ENCODE measurements at places on chromosomes 3 and 15.

DNA sequence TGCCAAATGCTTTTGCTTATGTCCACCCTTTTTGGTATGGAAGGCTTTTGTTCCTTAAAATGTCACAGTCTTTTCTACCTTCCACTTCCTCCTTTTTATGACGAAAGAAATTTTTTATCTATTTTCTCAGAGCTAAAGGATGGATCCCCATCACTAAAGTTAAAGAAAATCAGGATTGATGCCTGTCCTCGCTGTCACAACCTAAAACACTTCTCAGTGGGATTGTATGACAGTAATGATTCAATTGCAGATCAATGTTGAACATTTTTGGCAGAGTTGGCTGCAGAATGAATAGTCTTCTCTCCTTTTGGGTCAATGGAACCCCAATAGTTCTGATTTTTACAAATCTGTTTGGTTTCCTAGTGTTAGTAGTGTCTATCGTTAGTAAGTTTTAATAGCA lies 549.8 kb upstream of the ROBO2 start:
- DNase-seq, result no peak

DNA sequence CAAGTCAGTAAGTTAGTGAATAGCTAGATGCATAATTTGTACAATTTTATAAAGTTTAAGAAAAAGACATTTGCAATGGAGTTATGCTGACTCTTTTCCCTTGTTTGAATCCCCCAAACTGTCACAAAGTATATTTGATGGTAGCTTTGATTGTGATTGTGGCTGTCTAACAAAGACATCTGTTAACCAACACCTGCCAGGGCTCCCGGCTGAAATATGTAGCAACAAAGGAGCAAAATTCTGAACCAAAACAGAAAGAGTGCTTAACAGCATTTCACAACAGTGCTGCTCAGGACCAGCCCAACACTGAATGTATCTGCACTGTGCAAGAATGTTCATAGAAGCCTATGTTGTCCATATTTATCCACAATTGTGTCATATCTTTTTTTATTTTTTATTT lies 39.4 kb downstream of the LEO1 start:
- DNase-seq, result no peak

GRCh38 chr15:63809452-63809851 lies 24.3 kb downstream of the HERC1 start:
- DNase-seq, result no peak

GRCh38 chr3:13584427-13584891 lies 35.5 kb downstream of the FBLN2 start:
- no peak for DNase-seq

DNA sequence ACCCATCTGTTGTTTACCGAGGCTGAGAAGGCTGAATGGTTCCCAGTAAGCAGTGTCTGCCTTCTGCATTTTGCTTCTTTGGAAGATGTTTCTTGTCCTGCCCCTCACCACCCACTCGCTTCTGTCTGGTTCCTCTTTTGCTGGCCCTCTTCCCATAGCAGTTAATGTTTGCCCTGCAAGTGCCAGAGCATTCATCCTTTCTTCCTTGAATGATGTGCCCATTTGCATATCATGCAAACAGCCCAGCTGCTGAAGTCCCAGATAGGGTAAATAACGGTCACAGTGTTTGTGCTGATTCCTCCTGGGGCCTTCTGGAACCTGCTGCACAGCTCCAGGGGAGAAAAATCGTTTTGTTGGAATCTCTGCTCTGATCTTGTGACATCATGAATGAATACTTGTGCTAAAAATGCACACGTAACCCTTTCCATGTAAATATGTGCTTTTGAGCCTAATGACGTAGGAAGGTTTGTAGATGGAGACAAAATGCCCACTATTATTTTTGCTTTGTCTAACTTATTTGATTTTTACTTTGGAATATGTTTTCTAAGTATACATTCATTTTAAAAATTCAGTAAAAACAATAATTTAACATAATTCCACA lies 381.0 kb downstream of the SOX2 start:
- DNase-seq, result no peak

GRCh38 chr15:40323953-40324937 lies 753 bp downstream of the INAFM2 start:
- DNase-seq, result no peak

- no peak for DNase-seq
These were observed 142.7 kb downstream of the THRB start for GRCh38 chr3:24351779-24352469.

- no peak for DNase-seq
These were observed 57.5 kb downstream of the MAGEF1 start for GRCh38 chr3:184654375-184654774.

DNA sequence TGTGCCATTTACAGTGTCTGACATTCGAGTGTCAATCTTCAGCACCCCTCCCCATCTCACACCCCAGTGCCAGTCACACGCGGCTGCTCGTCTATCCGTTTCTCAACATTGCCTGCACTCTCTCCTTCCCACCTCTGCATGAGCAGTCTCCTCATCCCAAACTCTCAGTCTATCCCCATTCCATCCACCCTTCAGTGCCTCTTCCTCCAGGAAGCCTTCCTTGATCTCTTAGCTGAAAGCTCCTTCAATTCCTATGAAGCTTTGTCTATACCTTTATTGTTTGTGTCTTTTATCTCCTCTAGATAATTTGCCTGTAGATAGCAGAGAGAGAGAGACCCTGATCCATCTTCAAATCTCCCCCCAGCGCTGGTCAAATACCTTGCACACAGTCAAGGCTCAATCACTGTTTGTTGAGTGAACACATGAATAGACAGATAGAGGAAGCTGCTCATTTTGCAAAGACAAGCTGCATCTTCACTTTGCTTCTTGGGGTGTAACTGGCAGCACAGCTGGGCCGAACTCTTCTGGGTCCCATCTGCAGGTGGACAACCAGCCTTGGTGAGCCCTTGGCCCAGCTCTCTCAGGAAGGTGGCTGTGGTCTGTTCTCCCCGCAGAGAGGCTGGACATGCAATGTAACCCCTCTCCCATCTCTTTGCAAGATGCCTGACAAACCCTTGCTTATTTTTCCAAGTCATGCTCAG lies 52.8 kb downstream of the ITGA11 start:
- no peak for DNase-seq

DNA sequence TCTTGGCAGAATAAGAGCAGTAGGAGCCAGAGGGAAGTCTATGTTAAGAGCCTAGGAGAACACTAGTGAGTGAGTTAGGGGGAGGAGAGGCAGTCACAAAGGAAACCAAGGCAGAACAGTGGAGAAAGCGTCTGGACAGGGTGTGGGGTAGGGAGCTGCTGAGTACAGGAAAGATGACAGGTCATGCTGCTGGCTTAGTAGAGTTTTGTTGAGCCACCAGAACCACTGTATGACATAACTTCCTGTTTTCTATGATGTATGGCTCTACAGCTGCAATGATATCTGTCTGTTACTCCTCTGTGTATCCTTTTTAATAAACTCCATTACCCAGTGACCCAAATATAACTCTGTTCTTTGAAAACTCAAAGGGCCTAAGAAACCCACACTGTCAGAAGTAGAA lies 10.6 kb upstream of the STT3B start:
- no peak for DNase-seq

GRCh38 chr3:152706991-152707713 lies 127.8 kb upstream of the P2RY1 start:
- no peak for DNase-seq

- no peak for DNase-seq
These were observed 217.5 kb downstream of the CHL1 start for GRCh38 chr3:414063-414462.

- DNase-seq, result no peak
These were observed 557.9 kb downstream of the FGF12 start for GRCh38 chr3:192169332-192169915.

- no peak for DNase-seq
These were observed 25.4 kb upstream of the LSAMP start for GRCh38 chr3:116470605-116471197.

- no peak for DNase-seq
These were observed 54.4 kb downstream of the LRRK1 start for GRCh38 chr15:100973351-100974111.

DNA sequence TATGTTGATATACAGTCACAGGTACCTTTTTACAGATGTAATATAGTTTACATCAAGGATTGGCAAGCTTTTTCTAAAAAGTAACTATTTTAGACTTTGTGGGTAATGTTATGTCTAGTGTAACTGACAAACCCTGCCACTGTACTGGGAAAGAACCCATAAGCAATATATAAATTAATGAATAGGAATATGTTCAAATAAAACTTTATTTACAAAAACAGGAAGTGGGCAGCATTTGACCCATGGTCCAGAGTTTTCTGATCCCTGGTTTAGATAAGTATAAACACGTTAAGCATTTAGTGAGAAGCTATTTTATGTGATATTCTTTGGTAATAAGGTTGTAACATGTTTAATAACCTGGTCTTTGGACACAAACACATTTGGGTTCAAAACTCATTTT lies 915.2 kb upstream of the ROBO1 start:
- DNase-seq, result no peak

DNA sequence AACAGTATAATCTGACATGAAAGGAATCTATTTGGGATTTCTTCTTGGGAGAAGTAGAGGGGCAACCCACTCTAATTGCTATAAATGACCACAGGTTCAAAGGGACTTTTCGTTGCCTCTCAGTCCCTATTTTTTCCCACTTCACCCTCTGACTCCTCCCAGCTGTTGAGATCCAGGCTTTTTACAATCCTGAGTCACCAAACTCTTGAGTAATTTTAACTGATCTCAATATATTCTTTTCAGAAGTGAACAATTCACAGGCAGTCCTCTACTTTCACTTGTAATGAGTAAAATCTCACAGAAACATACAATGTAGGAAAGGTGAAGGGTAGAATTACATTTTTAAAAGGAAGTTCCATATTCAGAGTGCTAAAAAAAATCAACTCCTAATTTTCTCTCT lies 44.6 kb downstream of the EIF4E3 start:
- DNase-seq, result no peak

GRCh38 chr15:58957101-58957973 lies 23.9 kb upstream of the SLTM start:
- peak; percentile 30 for DNase-seq

- DNase-seq, result no peak
These were observed 328.2 kb upstream of the LRRFIP2 start for GRCh38 chr3:37502621-37503020.

DNA sequence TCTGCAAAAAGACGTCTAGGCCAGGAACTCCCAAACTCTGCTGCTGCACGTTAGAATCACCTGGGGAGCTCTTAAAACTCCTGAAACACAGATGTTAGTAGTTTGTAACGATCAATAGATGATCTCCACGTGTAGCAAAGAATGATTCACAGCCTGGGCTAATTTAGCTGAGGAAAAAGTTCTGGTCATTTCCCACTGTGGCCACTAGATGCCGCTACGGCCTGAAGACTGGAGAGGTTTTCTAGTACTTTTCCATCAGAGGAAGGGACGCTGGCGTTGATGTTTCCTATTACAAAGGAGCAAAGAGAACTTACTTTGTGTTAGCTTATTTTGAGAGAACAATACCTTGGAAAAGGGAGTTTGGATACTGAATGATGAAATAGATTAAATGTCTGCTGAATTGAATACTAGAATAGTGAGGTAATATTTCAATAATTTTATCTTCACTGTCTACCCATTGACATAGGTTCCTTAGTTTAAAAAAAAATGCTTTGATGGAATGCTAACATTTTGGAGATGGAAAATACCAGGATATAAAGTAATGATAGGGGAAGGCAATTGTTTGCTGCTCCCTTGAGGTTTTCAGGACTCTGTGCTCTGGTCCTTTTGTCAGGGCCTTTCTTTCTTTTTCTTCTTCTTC lies 159.1 kb downstream of the P3H2 start:
- DNase-seq, result peak; percentile 53

DNA sequence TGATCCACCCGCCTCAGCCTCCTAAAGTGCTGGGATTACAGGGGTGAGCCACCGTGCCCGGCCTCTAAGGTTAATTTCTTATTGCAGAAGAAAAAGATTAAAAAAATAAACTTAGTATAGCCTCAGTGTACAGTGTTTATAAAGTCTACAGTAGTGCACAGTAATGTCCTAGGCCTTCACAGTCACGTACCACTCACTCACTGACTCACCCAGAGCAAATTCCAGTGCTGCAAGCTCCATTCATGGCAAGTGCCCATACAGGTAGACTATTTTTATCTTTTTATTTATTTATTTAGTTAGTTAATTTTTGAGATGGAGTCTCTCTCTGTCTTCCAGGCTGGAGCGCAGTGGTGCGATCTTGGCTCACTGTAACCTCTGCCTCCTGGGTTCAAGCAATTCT lies 3.2 kb upstream of the FLNB start:
- DNase-seq, result no peak

GRCh38 chr3:119602676-119603075 lies 5.0 kb downstream of the PLA1A start:
- DNase-seq, result no peak

DNA sequence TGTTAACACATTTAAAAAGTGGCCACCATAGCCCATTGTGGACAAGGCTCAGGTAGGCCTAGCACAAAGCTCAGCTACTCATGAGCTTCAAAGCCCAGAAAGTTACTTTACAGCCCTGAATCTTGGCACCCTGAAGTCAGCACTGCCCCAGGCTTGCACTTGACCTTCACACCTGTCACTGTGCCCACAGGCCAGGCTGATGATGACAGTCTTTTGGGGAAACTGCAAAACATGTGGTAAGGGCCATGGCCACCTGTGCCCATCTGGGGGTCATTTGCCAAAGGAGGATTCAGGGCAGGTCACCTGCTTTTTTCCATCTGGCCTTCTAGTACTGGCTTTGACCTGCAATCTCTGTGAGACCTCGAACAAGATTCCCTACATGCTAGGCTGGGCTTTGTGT lies 11.0 kb downstream of the CHDH start:
- no peak for DNase-seq

- DNase-seq, result no peak
These were observed 32.6 kb downstream of the TGM4 start for GRCh38 chr3:44906997-44907396.
